NCI-H2171 treated with DMSO at 0.1 percent for 48 hours (cell line): ENCODE measurements at places on chromosomes 13 and 19.

DNA sequence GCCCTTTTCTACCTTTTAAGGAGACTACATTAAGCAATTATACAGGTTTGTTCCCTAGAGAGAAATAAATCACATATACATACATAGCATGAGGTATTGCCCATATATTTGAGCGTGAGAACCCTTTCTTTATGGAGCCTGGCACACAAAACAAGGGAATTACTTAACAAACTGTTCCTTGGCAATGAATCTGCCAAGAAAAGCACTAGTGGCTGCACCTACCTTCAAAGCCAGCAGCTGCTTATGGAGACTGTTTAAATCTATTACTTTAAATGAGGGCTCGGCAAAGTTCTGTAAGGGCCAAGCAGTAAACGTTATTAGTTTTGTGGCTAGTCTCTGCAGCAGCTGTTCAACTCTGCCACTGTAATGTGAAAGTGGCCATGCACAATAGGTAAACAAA is 7.0 kb downstream of the RFX1 start:
- no peak for DNase-seq

GRCh38 chr19:17497149-17497798 is 14.2 kb upstream of the PGLS start:
- DNase-seq, result no peak

DNA sequence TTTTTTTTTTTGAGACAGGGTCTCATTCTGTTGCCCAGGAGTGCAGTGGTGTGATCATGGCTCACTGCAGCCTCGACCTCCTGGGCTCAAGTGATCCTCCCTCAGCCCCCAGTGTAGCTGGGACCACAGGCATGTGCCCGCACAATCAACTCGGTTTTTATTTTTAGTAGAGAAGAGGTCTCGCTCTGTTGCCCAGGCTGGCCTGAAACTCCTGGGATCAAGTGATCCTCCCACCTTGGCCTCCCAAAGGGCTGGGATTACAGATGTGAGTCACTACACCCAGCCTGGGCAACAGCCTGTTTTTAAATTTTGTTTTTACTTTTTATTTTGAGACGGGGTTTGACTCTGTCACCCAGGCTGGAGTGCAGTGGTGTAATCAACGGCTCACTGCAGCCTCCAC is 2.3 kb upstream of the KDM4B start:
- DNase-seq, result no peak

DNA sequence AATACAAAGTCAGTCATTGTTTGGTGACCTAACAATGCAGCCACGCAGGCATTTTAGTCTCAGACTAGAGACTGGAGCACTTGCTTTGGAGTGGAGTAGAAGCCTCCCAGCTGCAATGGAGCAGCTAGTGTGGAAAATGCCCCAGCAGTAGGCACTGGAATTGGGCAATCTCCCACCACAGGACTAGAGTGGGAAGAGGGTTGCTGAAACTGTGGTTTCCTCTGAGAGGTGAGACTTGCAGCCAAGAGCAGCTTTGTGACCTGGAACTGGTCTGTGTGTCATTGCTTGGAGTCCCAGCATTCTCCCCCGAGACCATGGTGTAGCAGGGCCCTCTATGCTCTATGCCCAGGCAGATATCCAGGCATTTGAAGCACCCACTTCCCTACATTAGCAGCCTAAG is 556.3 kb downstream of the UQCRFS1 start:
- no peak for DNase-seq

DNA sequence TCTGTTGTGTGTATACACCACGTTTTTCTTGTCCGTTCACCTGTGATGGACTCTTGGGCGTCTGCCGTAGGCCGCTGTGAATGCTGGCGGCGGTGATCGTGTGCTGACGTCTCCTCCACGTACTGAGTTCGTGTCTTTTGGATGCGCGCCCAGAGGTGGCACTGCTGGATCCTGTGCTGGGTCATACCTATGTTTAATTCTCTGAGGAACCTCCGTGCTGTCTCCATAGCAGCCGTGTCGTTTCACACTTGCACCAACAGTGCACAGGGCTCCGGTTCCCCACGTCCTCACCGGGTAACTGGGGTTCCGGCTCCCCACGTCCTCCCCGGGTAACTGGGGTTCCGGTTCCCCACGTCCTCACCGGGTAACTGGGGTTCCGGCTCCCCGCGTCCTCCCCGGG is 56.2 kb downstream of the ATP11A start:
- no peak for DNase-seq

DNA sequence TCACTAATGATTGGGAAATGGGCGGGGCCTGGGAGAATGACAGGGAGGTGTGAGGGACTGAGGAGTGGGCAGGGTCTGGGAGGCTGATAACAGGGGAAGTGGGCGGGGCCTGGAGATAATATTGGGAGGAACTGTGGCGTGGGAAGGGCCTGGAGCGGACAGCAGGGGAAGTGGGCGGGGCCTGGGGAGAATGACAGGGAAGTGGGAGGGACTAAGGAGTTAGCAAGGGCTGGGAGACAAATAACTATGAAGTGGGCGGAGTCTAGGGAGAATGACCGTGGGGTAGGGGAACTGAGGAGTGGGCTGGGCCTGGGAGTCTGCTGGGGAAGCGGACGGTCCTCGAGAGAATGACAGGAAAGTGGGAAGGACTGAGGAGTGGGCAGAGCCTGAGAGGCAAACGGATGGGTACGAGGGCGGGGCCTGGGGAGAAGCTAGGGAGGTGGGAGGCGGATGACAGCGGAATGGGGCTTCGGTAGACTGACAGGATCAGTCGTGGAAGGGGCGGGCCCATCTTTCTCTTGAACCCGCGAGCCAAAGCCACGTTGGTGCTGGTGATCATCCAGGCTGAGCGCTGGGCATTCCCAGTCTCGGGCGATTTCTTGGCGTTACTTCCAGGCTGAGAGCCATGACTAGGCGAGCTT is 14.0 kb upstream of the TUBB4A start:
- peak; percentile 64 for DNase-seq
